Stimulated activated CD8-positive, alpha-beta memory T cell treated with anti-CD3 and anti-CD28 coated beads, Interleukin-2, amount 100 ng/mL, for 48 hours (primary cell): ENCODE measurements at places on chromosomes 6 and 20.
A peak's percentile ranks its signal among the peaks of the same experiment; 100 is the strongest.

- no peak for DNase-seq
Observed at GRCh38 chr6:95517568-95517967, 59.8 kb upstream of the MANEA start.

DNA sequence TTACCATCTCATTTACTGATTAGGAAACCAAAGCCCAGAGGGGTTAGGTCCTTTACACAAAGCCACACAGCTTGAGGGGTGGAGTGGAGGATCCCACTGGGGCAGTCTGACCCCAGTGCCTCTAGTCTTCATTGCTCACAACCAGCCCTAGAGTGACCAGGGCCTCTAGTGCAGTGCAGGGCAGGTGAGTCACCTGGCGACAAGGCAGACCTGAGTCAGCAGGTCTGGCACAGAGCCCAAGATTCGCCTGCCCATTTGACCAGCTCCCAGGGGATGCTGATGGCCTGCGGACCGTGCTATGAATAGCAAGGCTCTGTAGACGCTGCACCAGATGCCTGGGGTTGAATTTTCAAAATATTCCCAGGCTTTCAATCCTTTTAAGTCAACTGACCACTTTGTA, 29.9 kb downstream of the CDH26 start:
- no peak for DNase-seq

DNA sequence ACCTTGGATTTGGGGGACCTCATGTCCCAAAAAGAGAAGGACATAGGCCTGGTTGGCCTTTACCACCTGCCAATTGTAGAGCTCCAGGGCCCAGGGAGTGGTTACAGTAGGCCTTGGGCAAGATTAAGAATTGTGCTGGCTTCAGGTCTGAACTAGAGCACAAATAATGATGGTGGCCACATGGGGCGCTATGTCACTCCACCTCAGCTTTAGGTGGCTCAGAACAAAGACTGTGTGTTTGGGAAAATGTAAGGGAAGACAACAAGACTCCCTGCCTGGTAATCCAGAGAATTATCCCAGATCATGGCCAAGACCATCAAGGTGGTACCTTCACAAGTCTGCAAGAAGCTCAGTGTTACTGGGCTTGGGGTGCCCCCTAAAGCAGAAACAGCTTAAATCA, 224.9 kb upstream of the OPRM1 start:
- DNase-seq = no peak

- DNase-seq = no peak
Observed at GRCh38 chr20:51616060-51616459, 73.5 kb upstream of the NFATC2 start.

GRCh38 chr6:2667617-2668016, 83.1 kb downstream of the MYLK4 start:
- no peak for DNase-seq

- DNase-seq = no peak
Observed at GRCh38 chr20:45104786-45105185, 3.9 kb upstream of the KCNS1 start.

- no peak for DNase-seq
Observed at GRCh38 chr20:44805335-44805978, 4.9 kb downstream of the RIMS4 start.

DNA sequence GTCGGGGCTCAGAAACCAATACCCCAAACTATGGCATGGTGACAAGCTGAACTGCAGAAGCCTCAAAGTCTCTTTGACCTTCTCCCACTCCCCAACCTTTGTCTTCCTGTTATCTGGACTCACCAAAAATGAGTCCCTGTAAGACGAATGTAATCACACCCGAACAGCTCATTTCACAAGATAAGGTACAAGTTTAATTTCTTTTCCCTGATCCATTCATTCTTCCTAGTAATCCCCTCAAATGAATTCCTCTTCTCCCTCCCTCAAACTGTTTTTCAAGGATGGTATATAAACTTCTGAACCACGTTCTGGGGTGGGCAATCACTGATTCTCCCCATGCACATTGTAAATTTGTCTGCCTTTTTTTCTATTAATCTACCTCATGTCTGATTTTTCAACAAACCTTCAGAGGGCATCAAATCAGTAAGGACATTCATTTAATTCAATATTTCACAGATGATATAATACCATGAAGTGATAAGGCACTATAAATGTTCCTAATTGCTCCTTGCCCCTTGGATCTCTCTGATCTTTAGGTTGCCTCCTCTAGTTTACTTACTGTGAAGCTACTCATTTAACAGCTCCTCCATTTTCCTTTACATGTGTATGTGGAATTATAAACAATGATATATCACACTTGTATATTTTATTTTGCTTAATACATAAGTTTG, 77.2 kb downstream of the OR2B2 start:
- no peak for DNase-seq

DNA sequence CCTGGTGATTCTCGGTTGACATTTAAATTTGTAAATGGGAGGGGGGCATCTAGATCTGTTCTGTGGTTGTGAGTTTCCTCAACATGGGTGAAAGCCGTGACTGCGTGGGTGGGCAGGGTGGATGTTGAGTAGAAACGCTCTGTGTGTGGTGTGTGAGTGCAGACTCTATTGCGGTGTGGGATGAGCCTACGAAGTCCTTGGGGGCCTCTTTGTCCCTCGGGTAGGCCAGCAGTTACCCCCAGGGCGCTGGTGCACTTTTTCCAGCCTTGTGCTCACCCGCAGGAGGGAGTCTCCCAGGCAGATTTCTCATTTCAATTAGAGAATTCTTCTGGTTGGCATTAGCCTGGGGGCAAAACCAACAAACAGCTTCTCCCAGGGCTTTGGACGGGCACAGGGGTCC, 10.6 kb downstream of the TOX2 start:
- peak; percentile 49 for DNase-seq

DNA sequence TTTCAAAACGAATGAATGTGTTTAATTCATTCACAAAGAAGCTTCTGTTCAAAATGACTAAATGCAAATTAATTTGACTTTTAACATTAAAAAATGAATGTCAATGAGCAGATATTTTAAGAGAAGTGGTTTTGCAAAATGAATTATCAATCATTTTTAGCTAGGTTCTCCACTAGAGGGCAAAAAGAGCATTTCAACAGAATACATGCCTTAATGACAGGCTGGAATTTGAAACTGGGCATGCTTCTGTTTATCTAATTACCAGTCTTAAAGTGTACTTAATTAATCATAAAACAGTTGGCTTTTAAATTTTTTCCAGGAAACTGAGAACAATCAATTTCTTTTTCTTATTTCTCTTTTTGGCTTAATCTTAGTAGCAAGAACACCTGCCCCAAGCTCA, 63.8 kb upstream of the TINAG start:
- no peak for DNase-seq

- no peak for DNase-seq
Observed at GRCh38 chr6:158709809-158710208, 60.0 kb downstream of the SYTL3 start.

DNA sequence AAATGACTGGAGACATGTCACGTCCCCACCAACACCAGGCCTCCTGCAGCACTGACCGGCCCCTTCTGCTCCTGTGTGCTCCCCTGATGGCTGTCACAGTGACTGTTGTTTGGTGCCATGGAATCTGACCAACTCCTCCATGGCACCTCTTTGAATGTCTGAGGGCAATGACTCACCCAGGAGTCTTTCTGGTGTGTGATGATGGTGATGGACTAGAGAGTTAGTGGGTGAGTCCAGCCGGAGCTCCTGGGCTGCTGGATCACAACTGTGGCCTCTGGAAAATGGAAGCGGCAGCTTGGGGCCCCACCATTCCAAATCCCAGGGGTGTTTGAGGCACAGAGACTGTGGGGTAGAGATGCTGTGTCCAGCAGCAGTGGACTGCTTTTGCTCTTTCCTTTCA, 133.3 kb downstream of the TFAP2C start:
- no peak for DNase-seq

- DNase-seq = no peak
Observed at GRCh38 chr20:42419814-42420532, 769.7 kb downstream of the PTPRT start.

- DNase-seq = no peak
Observed at GRCh38 chr20:36856691-36857635, 19.0 kb upstream of the TLDC2 start.

GRCh38 chr6:78059171-78059570, 406.3 kb downstream of the MEI4 start:
- DNase-seq = no peak

GRCh38 chr6:32050562-32050961, 12.3 kb downstream of the CYP21A2 start:
- DNase-seq = no peak

DNA sequence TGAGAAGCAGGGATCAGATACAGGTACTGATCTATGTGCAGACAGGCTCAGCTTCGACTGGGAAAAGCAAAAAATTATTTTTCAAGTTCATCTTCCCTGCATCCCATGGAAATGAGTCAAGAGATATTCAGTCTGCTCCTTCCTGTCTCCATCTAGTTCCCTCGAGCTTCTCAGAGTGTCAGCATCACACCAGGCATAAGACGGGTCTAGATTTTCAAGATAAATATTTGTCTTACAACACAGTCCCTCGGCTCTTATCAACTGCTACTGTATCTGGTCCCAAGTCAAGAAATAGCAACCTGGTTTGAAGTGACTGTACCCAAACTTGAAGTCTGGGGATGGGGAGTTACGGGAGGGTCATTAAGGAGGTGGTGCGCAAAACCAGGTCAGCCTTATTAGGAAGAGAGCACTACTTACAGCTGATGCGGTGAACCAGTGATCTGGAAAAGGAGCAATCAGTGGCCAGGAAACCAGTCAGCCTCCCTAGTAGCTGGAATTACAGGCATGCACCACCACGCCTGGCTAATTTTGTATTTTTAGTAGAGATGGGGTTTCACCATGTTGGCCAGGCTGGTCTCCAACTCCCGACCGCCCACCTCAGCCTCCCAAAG, 29.7 kb downstream of the ZMYND8 start:
- no peak for DNase-seq

DNA sequence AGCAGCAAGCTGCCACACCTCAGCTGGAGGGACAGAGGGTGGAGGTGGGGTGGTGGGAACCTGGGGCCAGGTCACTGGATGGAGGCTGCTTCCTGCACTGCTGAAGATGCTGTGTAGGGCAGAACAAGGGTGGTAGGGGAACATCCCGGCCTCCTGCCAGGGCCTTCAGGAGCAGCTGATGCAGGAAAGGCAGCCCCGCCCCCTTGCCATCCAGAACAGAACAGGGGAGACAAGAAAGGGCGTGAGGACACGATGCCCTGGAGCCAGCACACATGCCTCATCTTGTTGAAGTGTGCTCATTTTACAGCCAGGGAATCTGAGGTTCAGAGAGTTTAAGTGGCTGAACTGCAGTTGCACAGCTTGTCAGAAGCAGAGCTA, 43.1 kb upstream of the PHACTR3 start:
- DNase-seq = no peak

GRCh38 chr20:50284811-50285375, 94.3 kb downstream of the CEBPB start:
- no peak for DNase-seq

DNA sequence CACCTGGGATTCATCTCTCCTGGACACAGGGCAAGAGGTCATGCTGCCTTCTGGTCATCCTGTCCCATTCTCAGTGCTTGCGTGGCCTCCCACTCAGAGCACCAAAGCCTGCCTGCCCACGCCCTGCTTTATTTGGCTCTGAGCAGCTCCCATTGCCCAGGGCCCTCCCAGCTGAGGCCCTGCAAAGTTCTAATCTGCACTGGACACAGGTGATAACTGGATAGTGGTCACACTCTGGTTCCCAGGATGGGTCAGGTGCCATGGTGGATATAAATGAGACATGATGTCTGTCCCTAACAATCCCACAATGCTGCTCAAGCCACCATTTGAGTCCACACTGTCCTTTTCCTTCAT, 39.5 kb downstream of the CPXM1 start:
- no peak for DNase-seq

- peak; percentile 63 for DNase-seq
Observed at GRCh38 chr6:30810813-30811339, 66.5 kb upstream of the IER3 start.

GRCh38 chr6:170366248-170366960, 59.8 kb downstream of the FAM120B start:
- no peak for DNase-seq

- DNase-seq = no peak
Observed at GRCh38 chr20:22511943-22512910, 72.1 kb downstream of the FOXA2 start.

- no peak for DNase-seq
Observed at GRCh38 chr6:168490757-168491156, 49.8 kb downstream of the SMOC2 start.

DNA sequence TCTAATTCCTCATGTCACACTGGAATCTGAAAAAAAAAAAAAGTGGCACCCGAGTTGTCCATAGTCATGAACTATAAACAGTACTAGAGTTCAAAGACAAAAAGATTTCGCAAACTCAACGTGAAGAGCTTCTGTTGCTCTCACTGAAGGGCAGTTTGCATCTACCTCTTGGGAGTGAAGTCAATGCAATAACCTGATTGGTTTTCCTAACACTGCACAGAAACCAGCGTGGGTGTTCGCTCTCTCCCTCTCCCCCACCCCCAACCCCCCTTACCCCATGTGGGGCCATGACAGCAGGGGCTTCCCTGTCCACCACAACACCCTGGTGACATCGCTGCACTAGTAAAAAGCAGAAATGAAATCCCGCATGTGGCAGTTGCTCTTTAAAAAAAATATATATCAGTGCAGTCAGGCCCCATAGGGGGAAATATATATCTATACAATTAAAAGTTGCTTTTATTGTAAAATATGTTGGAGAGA, 66.9 kb downstream of the GMPR start:
- DNase-seq = peak; percentile 21

DNA sequence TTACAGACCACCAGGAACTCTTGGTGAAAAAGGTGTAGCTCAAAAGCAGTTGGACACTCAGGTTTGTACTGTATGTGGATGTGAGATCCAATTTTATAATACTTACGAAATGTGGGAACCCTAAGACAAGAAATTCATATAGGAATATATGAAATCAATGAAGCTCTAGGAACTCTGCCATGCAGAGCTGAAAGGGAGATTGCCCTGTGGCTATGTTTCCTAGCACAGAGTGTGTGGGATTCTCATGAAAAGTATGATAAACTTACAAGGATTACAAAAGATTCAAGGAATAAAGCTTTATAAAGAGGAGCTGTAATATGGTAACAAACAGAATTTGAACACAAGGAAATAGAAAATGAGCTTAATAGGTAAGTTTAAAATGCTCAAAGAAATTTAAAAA, 205.7 kb upstream of the FAM83B start:
- no peak for DNase-seq
